ENCODE measurements at places on chromosomes 6 and 20. TPM values are rescaled to one million over a fixed set of nuclear protein-coding genes. Genes with fewer than 3 reads are reported as not detected.

The TRERF1 gene
- 4.0 TPM for total RNA-seq

The BCAS4 gene
- 14.5 TPM for total RNA-seq

The DIDO1 gene
- 33.1 TPM for total RNA-seq

The EDN1 gene
- 2.8 TPM for total RNA-seq

The TPBG gene
- total RNA-seq, result 13.0 TPM

The HMGCLL1 gene
- total RNA-seq, result not detected

The GDAP1L1 gene
- total RNA-seq, result 0.13 TPM

The MACROD2 gene
- 1.1 TPM for total RNA-seq

The PDYN gene
- not detected for total RNA-seq

The KCNK5 gene
- not detected for total RNA-seq

The IL17F gene
- total RNA-seq, result not detected

The SFTA2 gene
- total RNA-seq, result not detected

The TXLNB gene
- 1.2 TPM for total RNA-seq

The PHIP gene
- 20.1 TPM for total RNA-seq

The TMEM217 gene
- 0.40 TPM for total RNA-seq

The EPB41L1 gene
- total RNA-seq, result 12.8 TPM

The SAPCD1 gene
- 1.5 TPM for total RNA-seq

The ADGRB3 gene
- not detected for total RNA-seq

The TSPYL4 gene
- 16.7 TPM for total RNA-seq

The PRPH2 gene
- 2.6 TPM for total RNA-seq

The DUSP15 gene
- total RNA-seq, result 0.11 TPM

The ADGRG6 gene
- 1.8 TPM for total RNA-seq

The KCNB1 gene
- total RNA-seq, result 0.19 TPM

Measured in LHCN-M2 (cell line).